ENCODE measurements at places on chromosomes 7 and 10. TPM values are rescaled to one million over a fixed set of nuclear protein-coding genes. Genes with fewer than 3 reads are reported as not detected.

The CDHR3 gene
- 0.60 TPM for total RNA-seq

The ANXA8L1 gene
- total RNA-seq, result not detected

The GPR15LG gene
- not detected for total RNA-seq

GRCh38 chr7:101589976-101590662 lies 39.0 kb downstream of the MYL10 start:
- DNase-seq, result no peak

DNA sequence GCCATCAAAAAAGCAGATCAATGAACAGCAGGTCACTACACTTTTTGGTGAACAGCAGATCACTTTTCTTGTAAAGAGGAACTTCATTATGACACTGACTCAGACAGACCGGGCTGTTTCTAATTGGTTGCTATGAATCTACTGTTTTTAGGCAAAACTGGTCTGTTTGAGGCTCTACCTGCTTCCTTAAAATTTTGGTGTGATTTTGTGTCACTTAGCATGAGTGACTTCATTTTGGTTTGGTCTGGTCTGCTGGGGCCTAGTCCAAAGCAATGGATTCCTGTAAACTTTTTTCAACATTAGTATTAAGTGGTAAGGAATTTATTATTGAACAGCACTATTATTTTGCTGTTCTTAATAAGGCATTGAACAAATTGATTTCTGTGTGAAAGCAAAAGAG lies 41.8 kb upstream of the C10orf71 start:
- no peak for DNase-seq

GRCh38 chr10:113770346-113770745 lies 18.9 kb downstream of the PLEKHS1 start:
- DNase-seq, result no peak

- no peak for DNase-seq
Observed at GRCh38 chr7:157274991-157275427, 61.8 kb upstream of the DNAJB6 start.

DNA sequence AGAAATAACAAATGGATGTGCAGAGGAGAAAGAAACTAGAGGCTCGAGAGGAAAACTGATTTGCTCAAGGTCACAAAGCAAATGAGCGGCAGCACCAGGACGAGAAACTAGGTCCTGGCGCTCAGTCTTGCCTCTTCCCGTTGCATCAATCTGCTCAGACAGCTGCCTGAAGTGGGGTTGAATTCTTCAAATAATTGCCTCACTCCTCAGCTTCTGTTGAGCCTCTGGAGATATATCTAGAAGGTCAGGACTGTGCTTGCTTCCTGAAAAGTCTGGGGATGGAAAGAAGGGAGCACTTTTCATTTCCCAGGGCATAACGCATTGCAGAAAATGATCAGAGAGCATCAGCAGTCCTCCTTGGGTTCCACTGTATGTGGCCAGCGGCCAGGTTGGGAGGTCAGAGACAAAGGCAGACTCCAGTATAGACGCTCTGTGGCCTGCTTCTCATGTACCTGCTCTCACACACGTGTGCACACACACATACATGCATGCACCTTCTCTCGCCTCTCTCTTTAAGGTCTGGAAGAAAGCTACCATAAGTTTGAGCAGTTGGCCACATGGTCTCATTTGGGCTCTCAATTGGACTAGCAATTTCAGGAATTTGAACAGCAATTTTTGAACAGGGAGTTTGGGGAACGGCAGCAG lies 83.7 kb upstream of the DUSP5 start:
- DNase-seq, result no peak

Data from lung microvascular endothelial cell (primary cell).